ENCODE measurements at places on chromosomes 2 and 18. TPM values are rescaled to one million over a fixed set of nuclear protein-coding genes. Genes with fewer than 3 reads are reported as not detected.

Gene GPR155
- 9.5 TPM for total RNA-seq

Gene NTSR2
- not detected for total RNA-seq

- H3K27ac ChIP-seq: no peak overlapping the region
- no peak for DNase-seq
- no peak overlapping the region for H3K4me3 ChIP-seq
- no peaks in the 10 kb centered on the region for H3K27me3 ChIP-seq
These were observed 12.9 kb upstream of the DTNA start for GRCh38 chr18:34697233-34697632.

- peaks cover 10% of the 10 kb centered on the region for H3K36me3 ChIP-seq
- no peak overlapping the region for H3K27ac ChIP-seq
- H3K27me3 ChIP-seq: peaks cover 12% of the 10 kb centered on the region
- DNase-seq: no peak
These were observed 33.5 kb upstream of the IL1R1 start for GRCh38 chr2:102109016-102109415.

DNA sequence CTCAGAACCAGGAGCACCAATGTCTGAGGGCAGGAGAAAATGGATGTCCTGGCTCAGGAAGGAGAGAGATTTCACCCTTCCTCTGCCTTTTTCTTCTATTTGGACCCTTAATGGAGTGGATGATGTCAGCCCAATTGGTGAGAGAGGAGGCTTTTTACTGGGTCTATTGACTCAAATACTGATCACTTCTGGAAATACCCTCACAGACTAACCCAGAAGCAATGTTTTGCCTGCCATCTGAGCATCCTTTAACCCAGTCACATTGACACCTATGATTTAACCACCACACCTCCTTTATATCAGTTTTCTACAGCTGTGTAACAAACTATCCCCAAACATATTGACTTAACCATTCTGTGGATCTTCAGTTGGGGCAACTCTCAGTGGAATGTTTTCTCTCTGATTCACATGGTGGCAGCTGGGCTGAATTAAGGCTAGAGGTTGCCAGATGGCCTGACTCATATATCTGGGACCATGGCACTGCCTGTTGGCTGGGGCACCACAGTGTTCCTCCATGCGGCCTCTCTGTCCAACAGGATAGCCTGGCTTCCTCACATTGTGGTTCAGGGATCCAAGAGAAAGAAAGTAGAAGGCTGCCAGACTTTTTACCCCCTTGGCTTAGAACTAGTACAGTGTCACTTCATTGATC, 18.2 kb upstream of the MBOAT2 start:
- H3K27ac ChIP-seq: no peak overlapping the region
- no peaks in the 10 kb centered on the region for H3K4me1 ChIP-seq
- peaks cover 25% of the 10 kb centered on the region for H3K27me3 ChIP-seq
- no peak for DNase-seq
- no peak overlapping the region for H3K4me3 ChIP-seq
- no peaks in the 10 kb centered on the region for H3K36me3 ChIP-seq

- peak; percentile 45 for DNase-seq
- H3K36me3 ChIP-seq: peaks cover 34% of the 10 kb centered on the region
- H3K4me1 ChIP-seq: peaks cover 54% of the 10 kb centered on the region
These were observed 901 bp downstream of the WDFY1 start for GRCh38 chr2:223944166-223944702.

DNA sequence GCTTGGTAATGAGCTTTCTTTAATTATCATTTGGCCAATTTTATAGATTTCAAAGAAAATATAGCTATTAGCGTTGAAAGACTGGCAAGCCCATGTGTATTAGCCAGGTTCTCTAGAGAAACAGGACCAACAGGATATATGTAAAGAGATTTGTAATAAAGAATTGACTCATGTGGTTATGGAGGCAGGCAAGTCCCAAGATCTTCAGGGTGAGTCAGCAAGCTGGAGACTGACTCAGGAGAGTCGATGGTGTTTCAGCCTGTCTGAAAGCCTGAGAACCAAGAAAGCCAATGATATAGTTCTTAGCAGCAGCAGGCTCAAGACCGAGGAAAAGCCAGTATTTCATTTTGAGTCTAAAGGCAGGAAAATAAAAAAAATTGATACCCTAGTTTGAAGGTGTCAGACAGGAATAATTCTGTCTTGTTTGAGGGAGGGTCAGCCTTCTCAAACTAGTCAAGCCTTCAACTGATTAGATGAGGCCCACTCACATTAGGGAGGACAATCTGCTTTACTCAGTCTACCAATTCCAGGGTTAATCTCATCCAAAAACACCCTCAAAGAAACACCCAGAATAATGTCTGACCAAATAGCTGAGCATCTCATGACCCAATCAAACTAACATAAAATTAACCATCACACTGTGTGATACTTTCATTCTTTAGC, 78.3 kb upstream of the CRIM1 start:
- H3K27me3 ChIP-seq: no peaks in the 10 kb centered on the region
- H3K4me1 ChIP-seq: peaks cover 3% of the 10 kb centered on the region
- H3K36me3 ChIP-seq: peaks cover 5% of the 10 kb centered on the region
- peak; percentile 57 for DNase-seq
- no peak overlapping the region for H3K27ac ChIP-seq

DNA sequence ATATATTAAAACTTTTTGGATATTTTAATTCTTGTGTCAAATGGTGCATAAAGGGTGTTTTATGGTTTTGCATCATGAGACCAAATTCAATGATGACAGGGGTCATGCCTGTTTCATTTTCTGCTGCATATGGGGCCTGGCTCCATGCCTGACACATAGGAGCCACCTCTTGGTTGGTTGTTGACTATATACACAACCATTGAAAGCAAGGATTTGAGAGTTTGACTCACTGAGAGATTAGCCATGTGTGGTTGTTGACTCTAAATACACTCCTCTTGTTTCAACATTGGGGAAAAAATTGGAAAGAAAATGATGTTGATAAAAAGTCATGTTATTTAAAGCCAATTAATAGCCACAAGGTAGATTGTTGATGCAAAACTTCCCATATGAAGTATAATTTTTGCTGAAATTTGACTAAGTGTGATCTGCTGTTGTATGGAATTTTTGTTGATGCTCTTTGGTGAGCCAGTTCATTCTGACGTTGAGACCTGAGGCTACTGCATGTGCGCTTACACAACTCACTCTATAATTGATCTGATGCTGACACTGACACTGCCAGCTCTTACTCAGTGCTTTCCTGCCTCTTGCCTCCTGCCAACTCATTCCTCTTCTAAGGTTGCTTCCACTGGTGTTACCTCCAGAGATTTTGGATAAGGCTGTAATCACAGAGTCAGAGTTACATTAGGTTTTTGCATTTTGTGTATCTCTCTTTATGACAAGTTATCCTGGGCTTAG, 446.2 kb upstream of the SLC14A2 start:
- no peaks in the 10 kb centered on the region for H3K4me1 ChIP-seq
- H3K27me3 ChIP-seq: no peaks in the 10 kb centered on the region
- no peak for DNase-seq
